ENCODE measurements at places on chromosomes 5 and 9. TPM values are rescaled to one million over a fixed set of nuclear protein-coding genes. Genes with fewer than 3 reads are reported as not detected.

- no peak overlapping the region for H3K4me3 ChIP-seq
- no peak overlapping the region for H3K27ac ChIP-seq
- peaks cover 1% of the 10 kb centered on the region for H3K4me1 ChIP-seq
- H3K27me3 ChIP-seq = no peaks in the 10 kb centered on the region
- DNase-seq = no peak
- no peaks in the 10 kb centered on the region for H3K36me3 ChIP-seq
Observed at GRCh38 chr5:104267320-104268015, 704.9 kb upstream of the NUDT12 start.

DNA sequence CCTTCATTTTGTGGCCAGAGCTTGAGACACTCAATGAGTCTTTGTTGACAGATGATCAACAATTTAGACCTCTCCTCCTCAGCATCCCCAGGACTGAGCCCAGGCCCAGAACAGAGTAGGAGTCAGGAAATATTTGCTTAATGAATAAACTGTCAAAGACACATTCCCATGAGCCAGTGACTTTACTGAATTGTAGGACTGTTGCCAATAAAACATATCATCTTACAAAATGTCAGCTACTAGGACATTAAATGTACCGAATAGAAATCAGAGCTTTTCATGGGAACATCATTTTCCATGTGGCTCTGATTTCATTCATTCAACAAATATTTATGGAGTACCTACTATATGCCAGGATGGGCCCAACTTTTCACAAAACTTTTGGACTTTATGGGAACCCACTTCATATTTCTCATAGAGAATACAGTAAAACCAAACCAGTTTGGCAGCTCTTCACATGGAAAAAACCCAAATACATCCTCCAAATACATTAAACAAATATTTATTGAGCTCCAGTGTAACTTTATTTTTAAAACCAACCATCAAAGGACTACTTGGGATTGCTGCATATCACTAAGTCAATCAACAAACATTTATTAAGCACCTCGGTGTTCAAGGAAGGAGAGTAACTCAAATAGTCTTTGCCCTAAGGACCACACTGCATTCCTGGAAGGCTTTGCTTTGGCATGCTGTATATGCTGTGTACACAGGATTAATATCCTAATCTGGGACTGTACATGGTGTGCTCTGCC is 11.4 kb downstream of the VDAC1 start:
- H3K36me3 ChIP-seq = no peaks in the 10 kb centered on the region
- H3K27me3 ChIP-seq = no peaks in the 10 kb centered on the region
- no peak overlapping the region for H3K4me3 ChIP-seq
- no peak overlapping the region for H3K27ac ChIP-seq

- H3K27me3 ChIP-seq = no peaks in the 10 kb centered on the region
- H3K4me3 ChIP-seq = no peak overlapping the region
- H3K4me1 ChIP-seq = peaks cover 29% of the 10 kb centered on the region
- DNase-seq = no peak
- H3K27ac ChIP-seq = no peak overlapping the region
Observed at GRCh38 chr9:135887021-135887507, 20.3 kb downstream of the CAMSAP1 start.

GRCh38 chr9:8555762-8556500 is 756.4 kb upstream of the DMAC1 start:
- H3K36me3 ChIP-seq = no peaks in the 10 kb centered on the region
- no peaks in the 10 kb centered on the region for H3K27me3 ChIP-seq
- H3K4me1 ChIP-seq = no peaks in the 10 kb centered on the region

GRCh38 chr5:179536676-179537075 is 13.7 kb upstream of the RUFY1 start:
- no peaks in the 10 kb centered on the region for H3K36me3 ChIP-seq
- H3K4me3 ChIP-seq = no peak overlapping the region
- H3K27ac ChIP-seq = no peak overlapping the region

DNA sequence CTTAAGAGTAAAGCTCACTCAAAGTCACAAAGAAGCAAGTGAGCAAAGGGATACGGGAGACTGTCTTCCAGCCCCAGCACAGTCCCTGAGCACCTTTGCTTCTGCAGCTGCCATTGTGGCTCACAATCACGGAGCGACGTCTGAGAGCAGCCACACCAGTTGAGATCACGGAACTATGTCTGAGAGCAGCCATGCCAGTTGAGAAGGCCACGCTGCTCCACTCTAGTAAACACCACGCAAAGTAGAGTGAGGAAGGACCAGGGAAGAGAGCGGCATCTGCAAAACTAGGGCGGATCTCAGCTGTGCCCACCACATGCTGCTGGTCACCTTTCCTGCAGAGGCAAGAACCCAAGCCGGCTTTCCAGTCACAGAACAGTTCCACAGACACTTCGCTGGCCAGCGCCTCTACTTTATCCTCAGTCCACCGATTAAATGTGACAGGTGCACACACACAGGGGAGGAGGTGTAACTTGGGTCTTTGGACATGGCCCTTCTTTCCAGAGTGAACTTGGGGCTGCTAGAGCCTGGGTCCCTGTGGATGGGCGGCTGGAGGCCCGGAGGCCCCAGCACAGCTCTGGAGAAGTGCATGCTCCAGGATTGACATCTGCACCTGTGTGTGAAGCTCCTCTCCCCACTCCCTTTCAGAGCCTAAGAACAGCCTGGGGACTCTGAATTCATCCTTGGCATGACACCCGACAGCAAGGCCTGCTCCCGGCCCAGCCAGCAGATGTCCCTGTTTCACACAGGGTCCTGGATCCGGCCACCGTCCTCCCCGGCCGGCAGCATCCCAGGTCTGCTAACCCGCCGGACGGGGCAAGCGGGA is 324.9 kb upstream of the IRX4 start:
- no peak overlapping the region for H3K27ac ChIP-seq
- no peaks in the 10 kb centered on the region for H3K36me3 ChIP-seq
- no peaks in the 10 kb centered on the region for H3K27me3 ChIP-seq
- no peaks in the 10 kb centered on the region for H3K4me1 ChIP-seq
- no peak for DNase-seq

DNA sequence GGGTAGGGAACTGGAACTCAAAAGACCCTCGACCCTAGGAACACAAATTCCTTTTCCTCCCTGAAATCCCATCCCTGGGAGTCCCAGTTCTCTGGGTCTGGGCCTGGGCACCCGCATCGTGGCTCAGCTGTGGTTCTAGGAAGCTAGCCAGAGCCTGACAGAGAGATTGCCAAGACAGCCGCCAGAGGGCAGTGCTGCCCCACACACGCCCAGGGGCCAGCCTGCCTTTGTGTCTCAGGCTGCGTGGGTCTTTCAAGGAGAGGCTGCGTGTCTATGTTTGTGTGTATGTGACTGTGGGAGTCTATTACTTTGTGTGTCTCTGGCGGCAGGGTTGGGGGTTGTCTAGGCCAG is 32.0 kb upstream of the TTLL11 start:
- no peaks in the 10 kb centered on the region for H3K4me1 ChIP-seq
- H3K36me3 ChIP-seq = no peaks in the 10 kb centered on the region
- H3K27ac ChIP-seq = no peak overlapping the region
- peak; percentile 86 for DNase-seq
- H3K27me3 ChIP-seq = no peaks in the 10 kb centered on the region

DNA sequence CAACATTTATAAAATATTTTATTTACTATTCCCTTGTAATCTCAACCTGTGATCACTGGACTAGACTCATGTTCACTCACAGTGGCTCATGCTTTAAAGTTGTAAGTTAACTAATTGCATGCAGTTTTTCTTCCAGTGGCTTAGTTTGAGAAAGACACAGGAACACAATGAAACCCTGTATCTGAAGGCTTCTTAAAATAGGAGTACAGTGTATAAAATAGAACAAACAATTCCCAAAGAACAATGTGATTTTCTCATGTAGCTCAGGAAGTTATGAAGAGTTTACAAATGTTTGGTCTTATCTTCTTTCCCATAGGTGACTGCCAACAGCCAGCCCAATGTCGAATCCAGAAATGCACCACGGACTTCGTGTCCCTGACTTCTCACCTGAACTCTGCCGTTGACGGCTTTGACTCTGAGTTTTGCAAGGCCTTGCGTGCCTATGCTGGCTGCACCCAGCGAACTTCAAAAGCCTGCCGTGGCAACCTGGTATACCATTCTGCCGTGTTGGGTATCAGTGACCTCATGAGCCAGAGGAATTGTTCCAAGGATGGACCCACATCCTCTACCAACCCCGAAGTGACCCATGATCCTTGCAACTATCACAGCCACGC is 5.9 kb downstream of the RGMB start:
- DNase-seq = no peak
- peaks cover 20% of the 10 kb centered on the region for H3K4me1 ChIP-seq

GRCh38 chr5:61167382-61167781 is 5.1 kb upstream of the SMIM15 start:
- no peaks in the 10 kb centered on the region for H3K36me3 ChIP-seq
- H3K4me3 ChIP-seq = no peak overlapping the region
- no peaks in the 10 kb centered on the region for H3K27me3 ChIP-seq
- no peak overlapping the region for H3K27ac ChIP-seq
- peaks cover 3% of the 10 kb centered on the region for H3K4me1 ChIP-seq

DNA sequence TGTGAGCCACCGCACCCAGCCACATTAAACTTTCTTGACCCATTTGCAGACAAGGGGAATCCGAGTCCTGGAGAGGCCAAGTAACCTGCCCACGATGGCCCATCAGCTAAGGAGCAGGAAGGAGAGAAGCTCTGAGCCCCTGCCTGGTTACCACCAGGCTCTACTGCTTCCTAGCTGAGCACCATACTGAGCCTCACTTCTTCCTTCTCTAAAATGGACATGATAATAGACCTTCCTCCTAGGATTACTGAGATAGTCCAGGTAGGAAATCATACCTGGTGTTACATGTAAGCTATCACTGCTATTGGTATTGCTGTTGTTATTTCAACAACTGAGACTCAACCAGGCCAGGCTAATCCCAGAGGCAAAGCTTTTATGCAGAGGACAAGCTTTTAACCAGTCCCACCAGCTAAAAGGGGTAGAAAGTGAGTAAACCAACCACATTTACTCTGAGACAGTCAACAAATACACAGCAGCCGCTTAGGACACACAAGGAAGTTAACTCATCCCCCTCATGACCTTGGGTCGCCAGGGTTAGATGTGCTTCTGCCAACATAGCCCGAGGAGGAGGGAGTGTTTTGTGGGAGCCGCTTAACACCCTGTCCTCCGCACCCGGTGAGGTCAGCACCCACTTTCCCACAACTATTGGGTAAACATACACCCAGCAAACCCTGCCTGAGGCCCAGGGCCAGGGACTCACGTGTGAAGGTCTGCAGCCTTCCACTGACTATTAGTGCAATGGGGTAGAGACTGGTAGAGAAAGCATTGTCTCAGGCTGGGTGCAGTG is 20.6 kb upstream of the PTGES start:
- DNase-seq = no peak
- H3K4me1 ChIP-seq = no peaks in the 10 kb centered on the region
- no peaks in the 10 kb centered on the region for H3K36me3 ChIP-seq
- H3K27me3 ChIP-seq = no peaks in the 10 kb centered on the region
- no peak overlapping the region for H3K4me3 ChIP-seq
- no peak overlapping the region for H3K27ac ChIP-seq

DNA sequence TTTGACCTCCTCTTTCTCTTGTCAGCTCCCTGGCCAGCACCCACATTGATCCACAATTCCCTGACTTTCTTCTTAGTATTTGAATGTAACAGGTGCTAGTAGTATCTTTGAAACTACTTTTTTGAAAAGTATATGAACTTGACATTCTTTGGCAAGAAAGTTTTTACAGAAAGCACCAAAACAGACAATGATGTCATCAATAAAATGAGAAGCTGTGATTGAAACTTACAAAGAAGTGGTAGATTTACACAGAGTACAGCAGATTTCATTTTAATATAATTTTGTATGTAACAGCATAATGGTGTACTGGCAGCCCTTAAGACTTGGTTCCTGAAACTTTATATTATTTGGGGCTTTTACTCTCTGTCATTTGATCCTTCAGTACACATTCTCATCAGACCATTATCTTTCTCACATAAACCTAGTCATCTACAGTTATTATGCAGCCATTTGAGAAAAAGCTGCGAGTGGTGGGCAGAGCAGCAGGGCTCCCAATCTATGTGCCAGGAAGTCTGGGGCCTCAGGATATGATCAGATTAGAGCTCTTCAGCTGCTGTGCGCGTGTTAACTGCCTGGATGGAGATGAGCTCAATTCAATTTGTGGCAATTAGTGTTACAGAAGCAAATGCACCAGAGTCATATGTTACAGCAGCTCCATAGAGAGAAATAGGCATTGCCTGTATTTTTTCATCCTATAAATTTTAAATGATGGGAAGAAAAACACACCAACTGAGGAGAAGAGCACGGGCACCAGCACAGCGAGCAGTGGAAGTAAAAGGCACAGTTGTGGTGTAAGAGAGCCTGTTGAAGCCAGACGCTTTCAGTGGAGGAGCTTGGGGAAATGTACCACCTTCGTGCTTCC is 126.1 kb downstream of the STARD4 start:
- no peak overlapping the region for H3K4me3 ChIP-seq
- H3K36me3 ChIP-seq = no peaks in the 10 kb centered on the region
- DNase-seq = no peak
- H3K27ac ChIP-seq = no peak overlapping the region
- H3K27me3 ChIP-seq = no peaks in the 10 kb centered on the region

DNA sequence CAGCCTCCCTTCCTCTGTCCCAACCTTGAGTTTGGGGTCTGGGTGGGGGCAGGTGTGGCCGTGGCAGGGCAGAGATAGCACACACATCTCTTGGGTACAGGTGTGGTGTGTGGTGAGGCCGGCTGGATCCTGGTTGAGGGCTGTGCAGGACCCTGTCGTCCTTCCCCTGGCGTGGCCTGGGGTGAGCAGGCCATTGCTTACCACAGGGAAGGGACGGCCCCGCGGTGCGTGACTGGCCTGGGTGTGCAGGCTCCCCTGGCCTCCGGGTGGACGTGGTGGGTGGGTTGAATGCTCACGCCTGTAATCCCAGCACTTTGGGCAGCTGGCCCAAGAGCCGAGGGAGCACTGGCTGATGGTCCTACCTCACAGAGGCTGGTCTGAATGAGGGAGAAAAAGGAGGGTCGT is 1.2 kb downstream of the ARRDC1 start:
- no peak for DNase-seq
- no peak overlapping the region for H3K27ac ChIP-seq

DNA sequence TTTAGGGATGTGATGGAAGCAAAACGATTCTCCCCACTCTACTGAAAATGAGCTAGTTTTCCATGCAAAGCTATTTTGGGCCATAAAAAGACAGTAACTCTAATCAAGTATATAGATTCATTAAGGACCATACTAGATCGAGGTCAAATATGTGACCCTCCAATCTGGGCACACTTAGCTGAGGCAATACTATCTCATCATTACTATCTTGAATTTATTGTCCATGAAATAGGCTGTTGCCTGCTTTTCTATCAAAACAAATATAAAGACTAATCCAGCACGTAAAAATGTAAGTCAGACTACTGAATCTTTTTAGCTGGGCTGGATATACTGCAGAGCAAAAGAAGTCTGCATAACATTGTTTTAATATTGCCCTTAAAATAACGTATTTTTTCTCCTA is 943.1 kb downstream of the NR2F1-AS1 start:
- no peaks in the 10 kb centered on the region for H3K36me3 ChIP-seq
- H3K4me1 ChIP-seq = no peaks in the 10 kb centered on the region
- no peak overlapping the region for H3K27ac ChIP-seq
- H3K4me3 ChIP-seq = no peak overlapping the region

Gene SPATA6L
- polyA plus RNA-seq = 1.4 TPM

Gene NKD2
- polyA plus RNA-seq = 0.80 TPM

Gene ZBED3
- 4.3 TPM for polyA plus RNA-seq

Gene CTXN3
- not detected for polyA plus RNA-seq

Gene FOXD4
- polyA plus RNA-seq = 0.08 TPM

Gene TRIM36
- polyA plus RNA-seq = 1.5 TPM
